Muscle of arm (tissue), 14 donors: ENCODE measurements at places on chromosomes 1 and 21. TPM values are rescaled to one million over a fixed set of nuclear protein-coding genes. Genes with fewer than 3 reads are reported as not detected.

DNA sequence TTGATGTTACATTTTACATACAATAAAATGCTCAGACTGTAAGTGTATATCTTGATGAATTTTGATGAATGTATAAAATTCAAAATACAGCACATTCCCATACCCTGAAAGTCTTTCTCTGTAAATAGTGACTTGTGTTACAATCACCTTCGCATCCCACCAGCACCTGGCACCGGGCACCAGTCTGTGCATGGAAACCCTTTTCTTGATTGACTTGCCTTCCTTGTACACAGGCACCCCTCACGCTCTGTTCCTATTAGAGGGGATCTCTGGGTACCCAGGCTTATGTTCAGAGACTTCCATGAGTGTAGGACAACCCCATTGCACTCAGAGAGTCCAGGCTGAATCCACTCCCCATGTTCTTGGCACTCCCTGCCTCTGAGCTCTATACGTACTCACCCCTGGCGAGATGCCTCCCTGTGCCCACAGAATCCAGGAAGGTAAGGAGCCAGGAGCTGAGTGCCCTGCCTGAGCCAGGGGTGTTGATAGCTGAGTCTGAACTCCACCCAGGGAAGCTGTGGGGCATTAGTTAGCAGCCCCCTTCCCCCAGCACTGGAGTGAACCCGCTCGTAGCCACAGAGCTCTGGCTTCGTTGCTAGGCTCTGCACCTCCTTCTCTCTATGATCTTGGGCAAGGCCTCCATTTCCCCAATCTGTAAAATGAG, 22.5 kb upstream of the PKP1 start:
- DNase-seq, result no peak

DNA sequence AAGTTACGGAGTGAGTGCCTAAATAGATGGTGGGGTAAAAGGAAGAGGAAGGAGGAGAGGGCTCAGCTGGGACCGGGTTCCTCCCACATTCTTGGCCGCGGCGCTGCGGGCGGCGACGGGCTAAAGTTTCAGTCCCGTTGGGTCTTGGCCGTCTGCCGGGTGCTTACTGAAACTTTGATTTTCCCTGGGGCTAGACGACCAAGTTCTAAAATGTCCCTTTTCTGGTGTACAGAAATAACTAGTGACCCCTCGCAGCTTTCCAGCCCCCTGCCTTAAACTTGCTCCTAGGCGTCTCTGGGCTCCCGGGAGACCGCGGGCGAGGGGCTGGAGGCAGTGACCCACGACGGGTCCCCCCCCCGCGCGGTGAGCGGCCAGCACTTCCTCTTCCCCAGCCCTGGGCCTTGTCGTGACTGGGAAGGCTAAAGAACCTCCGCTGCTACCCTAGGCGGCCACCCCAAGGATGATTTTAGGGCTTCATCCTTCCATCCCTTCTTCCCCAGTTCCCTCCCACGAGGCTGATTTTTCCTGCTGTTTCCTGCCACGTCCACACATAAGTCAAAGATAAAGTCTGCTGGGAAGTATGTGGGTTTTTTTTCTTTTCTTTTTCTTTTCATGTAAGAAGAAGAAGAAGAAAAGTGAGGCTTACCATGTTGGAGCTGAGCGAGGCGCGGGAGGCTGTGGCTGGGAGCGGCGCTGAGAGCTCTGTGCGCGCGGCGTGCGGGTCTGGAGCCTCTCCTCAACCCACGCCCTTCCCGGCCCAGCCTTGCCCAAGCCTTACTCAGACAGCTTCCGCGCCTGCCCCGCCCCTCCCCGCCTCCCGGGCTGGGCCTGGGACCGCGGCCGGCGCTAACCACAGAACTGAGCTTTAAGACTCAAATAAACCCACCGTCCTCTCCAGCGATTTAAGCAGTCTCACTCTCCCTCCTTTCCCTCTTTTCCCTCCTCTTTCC, at the start of gene S100A11:
TSS of gene S100A11 (minus strand) at position 738 of the 950 bp plus-strand sequence. CDS start at position 649, 89 bp downstream.
- DNase-seq, result peak; percentile 89

Gene PLCH2
- polyA plus RNA-seq, result 0.80 TPM

DNA sequence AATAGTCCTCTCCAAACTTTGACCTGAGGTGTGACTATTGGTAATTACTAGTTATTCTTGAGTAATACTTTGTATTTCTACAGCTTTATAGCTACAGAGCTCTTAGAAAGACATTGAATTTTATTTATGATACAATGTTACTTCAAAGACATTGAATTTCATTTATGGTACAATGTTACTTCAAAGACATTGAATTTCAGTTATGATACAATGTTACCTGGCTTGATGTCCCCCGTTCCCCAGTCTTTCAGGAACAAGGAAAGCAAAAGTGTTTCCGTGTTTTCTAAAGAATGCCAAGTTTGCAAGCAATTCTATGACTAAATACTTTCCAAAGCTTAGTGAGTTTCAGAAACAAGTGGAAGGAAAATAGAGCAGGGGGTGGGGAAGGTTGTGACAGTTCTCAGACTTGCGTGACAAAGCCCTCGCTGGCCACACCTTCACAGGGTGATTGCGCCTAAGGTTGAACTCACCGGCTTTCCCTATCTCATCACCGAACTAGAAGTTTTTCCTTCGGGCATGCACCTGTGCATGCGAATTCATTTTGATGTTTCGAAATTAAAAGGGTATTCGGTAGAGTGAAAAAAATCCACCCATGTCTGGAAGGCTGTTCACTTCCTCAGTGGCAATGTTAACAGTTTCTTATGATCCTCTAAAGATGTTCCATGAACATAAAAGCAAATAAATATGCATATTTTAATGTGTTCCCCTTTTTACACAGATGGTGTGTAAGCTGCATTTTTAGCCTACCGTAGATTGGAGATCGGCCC, 909 bp upstream of the PAXBP1 start:
- DNase-seq, result no peak

DNA sequence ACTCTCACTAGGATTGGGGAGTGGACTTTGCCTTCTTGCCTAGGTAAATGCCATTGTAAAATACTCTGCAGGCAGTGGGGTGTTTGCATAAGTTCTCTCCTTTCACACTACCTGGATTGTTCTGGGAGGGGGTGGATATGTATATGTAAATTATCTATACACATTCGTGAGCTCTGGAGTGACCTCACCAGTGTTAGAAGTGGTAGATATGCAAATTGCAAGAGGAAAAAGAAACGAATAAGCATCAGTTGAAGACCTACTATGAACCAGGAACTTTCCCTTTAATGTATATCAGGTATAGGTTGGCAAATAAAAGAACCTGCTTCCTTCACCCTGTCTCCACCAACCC, 1.5 kb upstream of the ARHGEF11 start:
- no peak for DNase-seq

- no peak for DNase-seq
Observed at GRCh38 chr1:223760833-223761232, 48.5 kb downstream of the CAPN2 start.

Gene AIRE
- polyA plus RNA-seq, result 0.08 TPM

DNA sequence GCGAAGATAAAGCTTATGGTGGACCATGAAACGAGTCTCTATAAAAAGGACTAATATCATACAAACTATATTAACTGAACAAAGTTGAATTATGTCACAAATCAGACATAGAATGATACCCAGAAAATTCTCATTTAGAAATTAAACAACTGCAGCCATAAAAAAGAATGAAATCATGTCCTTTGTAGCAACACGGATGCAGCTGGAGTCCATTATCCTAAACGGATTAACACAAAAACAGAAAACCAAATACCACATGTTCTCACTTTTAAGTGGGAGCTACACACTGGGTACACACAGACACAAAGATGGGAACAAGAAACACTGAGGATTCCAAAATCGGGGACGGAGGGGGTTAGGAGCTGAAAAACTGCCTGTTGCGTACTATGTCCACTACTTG, 11.5 kb downstream of the COP1 start:
- no peak for DNase-seq

DNA sequence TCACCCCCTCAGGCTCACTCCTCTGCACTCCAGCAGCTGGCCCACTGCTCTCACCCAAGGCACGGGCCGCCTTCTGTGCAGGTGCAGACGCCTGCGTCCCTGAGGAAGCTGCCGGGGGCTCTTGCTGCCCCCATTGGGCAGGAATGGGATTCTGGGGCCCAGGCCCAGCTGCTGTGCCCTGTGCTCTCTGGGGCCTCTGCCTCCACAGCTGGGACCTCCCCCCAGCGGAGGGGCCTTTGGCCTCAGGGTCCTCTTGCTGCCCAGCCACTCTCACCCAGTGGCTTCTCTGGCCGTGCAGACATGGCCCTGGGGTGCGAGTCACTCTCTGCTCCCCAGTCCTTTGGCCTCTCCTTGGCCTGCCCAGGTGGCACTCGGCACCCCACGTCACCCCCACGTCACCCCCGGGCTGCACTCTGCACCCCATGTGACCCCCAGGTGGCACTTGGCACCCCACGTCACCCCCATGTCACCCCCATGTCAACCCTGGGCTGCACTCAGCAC, 19.1 kb upstream of the LRRC3 start:
- no peak for DNase-seq

Gene CLCA1
- polyA plus RNA-seq, result not detected

DNA sequence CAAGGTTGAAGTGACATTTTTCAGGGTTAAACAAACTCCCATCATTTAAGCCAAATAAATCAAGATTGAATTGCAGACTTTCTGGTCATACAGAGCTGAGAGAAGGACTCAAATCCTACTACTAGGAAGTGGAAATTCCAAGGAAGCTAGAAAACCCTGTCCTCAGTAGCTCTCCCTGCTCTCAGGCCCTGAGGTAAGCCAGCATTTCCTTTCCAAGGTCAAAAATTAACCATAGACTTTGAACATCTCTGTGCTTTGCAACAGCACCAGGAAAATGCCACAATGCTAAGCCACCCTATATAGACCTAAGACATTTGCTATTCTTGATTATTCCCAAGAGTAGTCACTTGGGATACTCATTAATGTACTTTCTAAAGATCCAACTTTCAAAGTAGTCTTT, 45.1 kb downstream of the LUZP1 start:
- DNase-seq, result no peak

- no peak for DNase-seq
Observed at GRCh38 chr21:28663111-28663693, 329.5 kb downstream of the LTN1 start.

- DNase-seq, result no peak
Observed at GRCh38 chr1:171998711-171999110, 157.4 kb downstream of the DNM3 start.

DNA sequence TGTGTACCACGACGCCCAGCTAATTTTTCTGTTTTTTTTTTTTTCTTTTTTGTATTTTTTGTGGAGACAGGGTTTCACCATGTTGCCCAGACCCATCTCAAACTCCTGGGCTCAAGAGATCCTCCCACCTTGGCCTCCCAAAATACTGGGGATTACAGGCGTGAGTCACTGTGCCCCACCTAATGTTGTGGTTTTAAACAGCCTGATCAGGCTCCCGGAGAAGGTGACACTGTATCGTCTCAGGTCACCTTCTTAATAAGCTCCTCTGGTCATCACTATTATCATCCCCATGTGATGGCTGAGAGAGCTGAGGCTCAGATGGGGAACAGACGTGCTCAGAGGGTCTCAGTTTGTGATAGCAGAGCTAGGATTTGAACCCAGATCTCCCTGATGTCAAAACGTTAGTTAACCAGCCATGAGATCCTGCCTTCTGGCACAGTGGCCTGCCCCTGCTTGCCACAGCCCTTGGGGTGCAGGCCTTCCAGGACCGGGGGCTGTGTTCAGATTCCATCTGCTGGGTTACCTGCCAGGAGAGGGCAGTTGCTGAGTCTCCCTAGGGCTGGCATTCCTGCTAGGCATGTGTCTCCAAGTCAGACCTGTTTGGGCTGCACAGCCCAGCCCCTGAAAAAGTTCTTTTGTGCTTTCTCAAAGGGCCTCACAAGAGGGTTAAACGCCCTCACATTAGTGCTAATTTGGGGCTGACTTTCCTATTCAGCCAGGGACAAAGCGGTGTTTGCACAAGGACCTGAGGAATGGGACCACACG, 32.7 kb upstream of the GRHL3 start:
- DNase-seq, result no peak

GRCh38 chr1:222788402-222789156, 26.3 kb upstream of the DISP1 start:
- DNase-seq, result no peak

DNA sequence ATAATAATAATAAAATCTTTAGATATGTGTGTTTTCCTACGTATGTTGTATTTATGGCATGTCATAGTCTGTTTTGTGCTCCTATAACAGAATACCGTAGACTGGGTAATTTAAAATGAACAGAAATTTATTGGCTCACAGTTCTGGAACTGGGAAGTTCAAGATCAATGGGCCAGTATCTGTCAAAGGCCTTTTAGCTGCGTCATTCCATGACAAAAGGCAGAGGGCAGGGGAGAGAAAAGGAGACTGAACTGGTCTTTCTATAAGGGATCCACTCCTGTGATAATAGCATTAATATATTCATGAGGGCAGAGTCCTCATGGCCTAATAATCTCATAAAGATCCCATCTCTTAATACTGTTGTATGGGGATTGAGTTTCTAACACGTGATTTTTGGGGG, 7.1 kb upstream of the SFT2D2 start:
- DNase-seq, result no peak

GRCh38 chr1:23558140-23558871, 995 bp downstream of the ID3 start:
- DNase-seq, result peak; percentile 65

- no peak for DNase-seq
Observed at GRCh38 chr1:198333744-198334143, 176.9 kb downstream of the NEK7 start.

Gene SPATA46
- not detected for polyA plus RNA-seq

- peak; percentile 80 for DNase-seq
Observed at GRCh38 chr1:117895482-117896114, 33.8 kb downstream of the GDAP2 start.

Gene KDF1
- polyA plus RNA-seq, result not detected

Gene EPB41
- 4.9 TPM for polyA plus RNA-seq

- DNase-seq, result peak; percentile 9
Observed at GRCh38 chr1:69494221-69494620, 73.5 kb upstream of the LRRC7 start.

Gene NCF2
- polyA plus RNA-seq, result not detected

- no peak for DNase-seq
Observed at GRCh38 chr1:99570486-99571089, 75.3 kb upstream of the PALMD start.

DNA sequence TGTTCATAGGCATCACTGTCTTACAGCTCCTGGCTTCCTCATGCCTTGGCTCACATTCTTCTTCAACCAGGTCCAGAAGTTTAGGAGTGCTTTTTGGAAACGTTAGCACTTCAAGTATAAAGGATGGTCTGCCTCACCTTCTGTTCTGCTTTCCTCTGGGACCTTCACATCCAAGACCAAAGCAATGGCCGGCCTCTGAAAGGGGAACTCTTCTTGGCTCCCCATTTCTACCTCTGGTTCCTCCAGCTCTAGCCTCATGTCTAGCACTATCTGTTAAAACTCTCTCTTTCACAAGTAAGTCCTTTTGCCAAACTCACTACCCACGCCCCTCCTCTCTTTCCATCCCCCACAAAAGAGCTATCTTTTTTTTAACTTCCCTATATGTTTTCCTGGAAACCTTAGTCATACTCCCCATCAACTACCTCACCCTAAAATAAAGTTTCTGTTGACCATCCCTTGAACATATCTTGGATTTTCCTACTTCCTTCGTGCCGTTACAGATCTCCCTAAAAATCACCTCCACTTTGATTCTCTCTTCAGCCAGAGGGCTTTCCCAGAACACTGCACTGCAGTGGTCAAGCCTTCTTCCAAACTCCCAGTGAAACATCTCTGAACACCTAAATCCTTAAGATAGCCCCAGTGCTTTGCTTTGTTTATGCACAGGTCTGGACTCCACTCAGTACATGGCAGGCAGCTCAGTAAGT, 7.9 kb downstream of the SORT1 start:
- no peak for DNase-seq
